ENCODE measurements at places on chromosomes 1 and 21. TPM values are rescaled to one million over a fixed set of nuclear protein-coding genes. Genes with fewer than 3 reads are reported as not detected.
A peak's percentile ranks its signal among the peaks of the same experiment; 100 is the strongest.

- DNase-seq = no peak
Measured at GRCh38 chr21:28445141-28445830, 547.4 kb downstream of the LTN1 start.

The NEK7 gene
- total RNA-seq = 658 TPM

DNA sequence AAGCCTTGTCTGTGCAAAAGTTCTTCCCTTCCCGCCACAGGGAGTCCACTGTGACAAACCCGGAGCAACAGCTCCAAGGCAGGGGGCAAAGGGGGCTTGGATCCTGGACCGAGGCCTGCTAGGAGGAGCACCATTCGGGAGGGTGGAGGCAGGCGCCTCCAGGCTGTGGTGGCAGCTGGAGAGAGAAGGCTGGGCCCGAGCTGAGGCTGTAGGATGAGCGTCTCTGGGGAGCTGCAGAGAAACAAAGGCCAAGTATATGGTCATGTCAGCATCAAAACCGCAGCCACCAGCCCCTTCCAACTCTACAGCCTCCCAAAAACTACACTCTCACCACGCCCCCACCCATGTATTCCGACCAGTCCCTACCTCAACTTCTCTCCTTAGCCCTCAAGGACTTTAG lies 579 bp downstream of the SH3BP5L start:
- DNase-seq = no peak

DNA sequence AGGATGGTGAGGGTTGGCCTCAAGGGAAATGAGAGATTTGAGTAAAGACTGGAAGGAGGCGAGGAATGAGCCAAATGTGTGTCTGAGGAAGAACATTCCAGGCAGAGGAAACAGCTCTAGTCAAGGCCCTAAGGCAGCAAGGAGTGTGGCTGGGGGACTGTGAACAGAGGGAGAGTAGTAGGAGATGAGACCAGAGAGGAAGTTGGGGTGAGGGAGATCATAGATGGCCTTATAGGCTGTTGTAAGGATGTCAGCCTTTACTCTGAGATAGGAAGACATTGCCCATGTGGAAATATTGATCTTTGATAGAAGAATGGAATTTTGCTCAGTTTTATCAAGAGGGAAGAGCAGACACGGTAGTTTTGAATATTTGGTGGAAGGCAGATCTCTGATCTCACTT lies 55.2 kb upstream of the ARTN start:
- DNase-seq = no peak

DNA sequence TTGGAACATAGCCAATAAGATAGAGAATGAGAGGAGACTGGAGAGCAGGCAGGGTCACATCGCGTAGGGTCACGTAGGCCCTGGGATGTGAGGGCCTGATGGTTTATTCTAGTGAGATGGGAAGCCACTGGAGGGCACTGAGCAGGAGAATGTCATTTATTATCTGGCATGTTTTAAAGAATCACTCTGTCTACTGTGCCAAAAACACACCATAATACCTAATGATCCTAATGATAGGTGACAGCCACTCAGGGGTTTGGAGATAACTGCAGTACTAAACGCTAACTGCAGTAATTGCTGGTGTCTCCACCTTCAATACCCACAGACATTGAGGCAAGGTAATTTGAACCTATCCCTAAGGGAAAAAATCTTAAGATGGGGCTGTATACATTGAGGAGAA lies 185.4 kb downstream of the TTLL7 start:
- DNase-seq = no peak

DNA sequence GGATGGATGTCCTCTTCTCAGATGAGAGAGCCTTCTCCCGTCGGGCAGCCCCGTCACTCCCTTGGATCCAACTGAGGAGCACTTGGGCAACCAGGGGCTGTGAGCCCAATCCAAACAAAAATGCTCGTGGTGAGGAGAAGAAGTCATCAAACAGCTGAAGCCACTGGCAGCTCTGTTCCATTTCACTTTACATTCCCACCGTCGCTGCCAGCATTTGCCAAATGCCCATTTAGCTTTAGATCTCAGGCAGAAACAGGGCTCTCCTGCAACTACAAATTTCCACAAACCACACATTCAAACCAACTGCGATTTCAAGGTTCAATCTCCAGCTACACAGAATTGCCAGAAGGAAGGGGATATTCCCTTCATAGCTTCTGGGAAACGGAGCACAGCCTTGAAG lies 634.6 kb downstream of the SMYD3 start:
- no peak for DNase-seq

The TCHHL1 gene
- total RNA-seq = not detected

DNA sequence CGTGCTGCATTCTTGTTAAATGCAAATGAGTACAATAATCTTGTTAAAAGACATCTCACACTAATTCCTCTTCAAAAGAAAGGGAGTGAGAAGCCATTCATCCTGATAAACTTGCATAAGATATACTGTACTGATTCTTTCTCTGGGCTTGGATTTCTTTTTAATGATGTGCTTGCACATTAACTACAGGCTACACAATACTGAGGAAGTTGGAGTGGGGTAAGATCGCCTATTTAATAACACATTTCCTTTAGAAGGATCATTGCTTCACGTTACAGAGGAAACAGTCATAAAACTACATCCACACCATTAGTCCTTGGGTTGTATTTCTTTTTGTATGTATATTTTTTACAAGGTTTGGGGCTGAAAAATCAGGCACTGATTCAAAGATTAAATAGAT lies 36.6 kb downstream of the NRIP1 start:
- DNase-seq = no peak

GRCh38 chr1:246300626-246301549 lies 206.2 kb downstream of the SMYD3 start:
- no peak for DNase-seq

GRCh38 chr1:209707308-209707707 lies 2.7 kb downstream of the HSD11B1 start:
- DNase-seq = no peak

DNA sequence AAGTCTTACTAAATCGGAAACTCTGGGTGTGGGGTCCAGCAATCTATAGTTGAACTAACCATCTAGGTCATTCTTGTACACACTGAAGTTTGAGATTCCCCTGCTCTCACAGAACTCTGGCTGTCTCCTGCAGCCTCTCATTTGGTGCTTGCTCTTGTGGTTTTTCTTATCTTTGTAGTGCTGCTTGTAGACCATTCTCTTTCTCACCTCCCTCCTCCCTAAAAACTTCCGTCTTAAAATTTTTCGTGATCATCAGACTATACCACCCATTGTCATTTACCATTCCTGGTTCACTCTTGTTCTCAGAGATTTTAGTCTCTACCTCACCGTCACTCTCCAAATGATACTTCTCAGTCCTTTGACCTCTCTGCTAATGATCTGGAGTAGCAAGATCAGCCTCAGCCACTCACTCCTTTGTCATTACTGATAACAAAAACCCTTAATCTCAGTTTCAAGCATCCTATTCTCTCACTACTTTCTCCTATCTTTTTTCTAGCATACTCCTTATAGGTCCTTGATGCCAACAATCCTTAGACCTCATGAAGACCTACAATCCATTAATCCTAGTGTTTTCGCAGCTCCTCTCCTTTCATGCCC lies 13.0 kb upstream of the EPHX4 start:
- DNase-seq = no peak

The TAL1 gene
- not detected for total RNA-seq

The AVPR1B gene
- not detected for total RNA-seq

The MYBPH gene
- total RNA-seq = 0.38 TPM

- DNase-seq = no peak
Measured at GRCh38 chr1:17731460-17731859, 23.7 kb upstream of the ACTL8 start.

GRCh38 chr1:11245248-11245647 lies 17.1 kb downstream of the MTOR start:
- DNase-seq = no peak

DNA sequence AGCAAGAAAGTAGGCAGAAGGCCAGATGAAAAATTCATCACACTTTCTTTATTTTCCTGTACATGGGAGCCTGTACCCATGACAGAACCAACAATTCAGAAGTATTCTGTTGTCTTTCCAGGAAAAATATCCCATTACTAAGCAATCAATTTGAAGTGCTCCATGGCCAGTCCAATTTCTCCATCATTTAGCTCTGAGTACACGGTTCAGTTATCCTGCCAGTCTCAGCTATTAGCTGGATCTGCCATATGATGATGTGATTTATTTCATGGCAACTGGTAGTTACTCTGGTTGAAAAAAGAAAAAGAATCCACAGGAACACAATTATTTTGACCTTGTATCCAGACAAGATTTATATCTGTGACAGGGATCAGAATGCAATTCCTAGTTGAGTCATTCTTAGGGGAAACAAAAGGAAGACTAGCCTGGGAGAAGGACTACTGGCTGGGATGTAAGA lies 70.6 kb upstream of the GORAB start:
- peak; percentile 83 for DNase-seq

The TMPRSS2 gene
- 0.05 TPM for total RNA-seq

- peak; percentile 48 for DNase-seq
Measured at GRCh38 chr1:225877580-225877979, 4.6 kb downstream of the TMEM63A start.

- DNase-seq = no peak
Measured at GRCh38 chr1:109995536-109995935, 11.0 kb downstream of the AHCYL1 start.

- no peak for DNase-seq
Measured at GRCh38 chr1:86695400-86695799, 9.0 kb upstream of the SH3GLB1 start.

DNA sequence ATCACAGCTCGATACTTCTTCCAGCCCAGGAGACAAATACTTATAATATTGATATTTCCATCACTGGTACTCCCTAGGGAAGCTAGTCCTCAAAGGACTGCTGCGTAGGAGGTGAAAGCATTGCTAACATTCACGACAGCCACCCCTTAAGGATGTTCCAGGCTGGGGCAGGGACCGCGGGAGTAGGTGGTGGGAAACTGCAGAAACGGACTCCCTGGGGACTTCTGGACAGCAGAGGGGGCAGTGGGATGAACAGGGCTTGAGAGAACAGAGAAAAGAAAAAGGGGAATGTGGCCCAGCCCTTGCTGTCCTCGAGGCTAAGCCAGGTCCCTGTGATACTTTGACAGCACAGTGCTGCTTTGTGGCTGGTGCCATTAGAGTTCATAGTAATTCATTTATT lies 108.0 kb downstream of the HMGB4 start:
- DNase-seq = no peak

GRCh38 chr1:230149751-230150584 lies 82.9 kb downstream of the GALNT2 start:
- DNase-seq = no peak

The DCAF8 gene
- 90.0 TPM for total RNA-seq

The DCLRE1B gene
- 14.5 TPM for total RNA-seq

The RGS13 gene
- total RNA-seq = not detected

The CLCA4 gene
- total RNA-seq = not detected

- no peak for DNase-seq
Measured at GRCh38 chr1:1150100-1150499, 23.6 kb upstream of the TTLL10 start.

The WDR77 gene
- total RNA-seq = 49.2 TPM

The PSEN2 gene
- 45.7 TPM for total RNA-seq

The PLPPR5 gene
- not detected for total RNA-seq

DNA sequence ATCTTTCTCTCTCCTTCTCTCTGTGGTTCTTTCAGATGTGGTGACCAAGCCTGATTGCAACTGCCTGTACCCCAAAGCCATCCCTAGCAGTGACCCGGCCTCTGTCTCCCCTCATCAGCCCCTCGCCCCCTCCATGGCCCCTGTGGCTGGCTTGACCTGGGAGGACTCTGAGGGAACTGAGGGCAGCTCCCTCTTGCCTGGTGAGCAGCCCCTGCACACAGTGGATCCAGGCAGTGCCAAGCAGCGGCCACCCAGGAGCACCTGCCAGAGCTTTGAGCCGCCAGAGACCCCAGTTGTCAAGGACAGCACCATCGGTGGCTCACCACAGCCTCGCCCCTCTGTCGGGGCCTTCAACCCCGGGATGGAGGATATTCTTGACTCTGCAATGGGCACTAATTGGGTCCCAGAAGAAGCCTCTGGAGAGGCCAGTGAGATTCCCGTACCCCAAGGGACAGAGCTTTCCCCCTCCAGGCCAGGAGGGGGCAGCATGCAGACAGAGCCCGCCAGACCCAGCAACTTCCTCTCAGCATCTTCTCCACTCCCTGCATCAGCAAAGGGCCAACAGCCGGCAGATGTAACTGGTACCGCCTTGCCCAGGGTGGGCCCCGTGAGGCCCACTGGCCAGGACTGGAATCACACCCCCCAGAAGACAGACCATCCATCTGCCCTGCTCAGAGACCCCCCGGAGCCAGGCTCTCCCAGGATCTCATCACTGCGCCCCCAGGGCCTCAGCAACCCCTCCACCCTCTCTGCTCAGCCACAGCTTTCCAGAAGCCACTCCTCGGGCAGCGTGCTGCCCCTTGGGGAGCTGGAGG lies 12.7 kb downstream of the CSF1 start:
- DNase-seq = no peak

DNA sequence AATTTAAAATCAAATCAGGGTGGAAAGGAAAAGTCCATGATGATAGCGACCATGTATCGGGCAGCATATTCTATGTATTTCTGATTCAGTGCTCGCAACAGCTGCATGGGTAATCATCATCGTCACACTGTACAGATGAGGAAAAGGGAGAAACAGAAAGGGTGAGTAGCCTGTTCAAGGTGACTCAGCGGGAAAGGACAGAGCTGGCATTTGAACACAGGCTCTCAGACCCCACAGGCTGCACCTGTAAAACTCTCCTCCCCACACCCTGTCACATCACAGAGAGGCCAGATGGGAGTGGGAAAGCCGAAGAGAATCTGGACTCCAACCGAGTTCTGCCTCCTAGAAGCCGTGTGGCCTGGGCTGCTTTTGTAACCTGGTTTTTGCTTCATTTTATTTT lies 14.0 kb downstream of the RUNX1 start:
- DNase-seq = no peak

DNA sequence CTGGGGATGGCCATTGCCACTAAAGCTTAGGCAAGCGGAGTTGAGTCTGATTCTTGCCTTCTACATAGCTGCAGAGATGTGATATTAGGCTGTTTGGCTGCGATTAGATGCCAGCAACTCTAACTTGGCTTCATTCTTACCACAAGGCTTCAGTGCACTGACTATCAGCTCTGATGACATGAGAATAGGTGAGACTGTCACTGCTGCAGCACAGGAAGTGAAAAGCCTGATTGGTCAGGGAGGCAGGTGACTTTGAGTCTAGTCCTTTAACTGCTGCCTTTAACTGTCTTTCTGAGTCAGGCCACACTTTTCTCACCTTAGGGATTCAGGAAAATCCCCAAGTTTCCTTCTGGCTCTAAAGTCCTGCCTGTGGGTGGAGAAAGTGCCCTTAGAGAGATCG lies 14.1 kb upstream of the PLXNA2 start:
- no peak for DNase-seq

Data from A172 (cell line).